ENCODE measurements at places on chromosomes 2 and 18.

DNA sequence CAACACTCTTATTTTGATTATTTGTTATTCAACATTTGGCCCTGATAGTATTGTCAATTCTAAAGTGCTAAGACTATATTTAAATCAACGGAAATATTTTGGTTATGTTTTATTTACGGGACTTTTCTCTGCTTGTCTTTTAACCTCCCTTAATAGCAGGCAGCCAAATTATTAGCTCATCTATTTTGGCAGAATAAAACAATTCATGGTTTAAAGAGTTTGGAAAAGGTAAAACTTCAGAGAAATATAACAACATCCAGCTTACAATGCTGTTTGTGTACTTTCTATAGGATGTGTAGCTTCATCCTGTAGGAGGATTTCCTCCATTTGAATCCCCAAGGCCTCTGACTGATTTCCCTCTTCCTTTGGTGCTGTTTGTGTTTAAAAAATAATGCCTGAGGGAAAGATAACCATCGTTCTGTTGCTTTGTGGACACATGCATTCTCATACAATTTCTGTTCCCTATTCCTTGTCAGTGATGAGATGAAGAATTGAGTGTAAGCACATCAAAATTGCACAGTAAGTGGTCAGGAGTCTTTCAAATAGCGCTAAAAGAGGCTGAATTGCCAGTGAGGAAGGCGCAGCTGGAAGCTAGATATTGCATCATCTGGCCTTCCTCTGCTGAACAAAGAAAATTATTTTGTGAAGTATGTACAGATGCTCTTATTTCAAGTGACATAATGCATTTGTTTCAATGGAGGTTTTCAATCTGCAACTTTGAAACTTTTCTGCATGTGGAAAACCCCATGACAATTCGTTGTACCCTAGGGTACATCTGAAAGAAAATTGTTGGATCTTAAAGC lies 80.3 kb downstream of the CD28 start:
- peak; percentile 88 for DNase-seq

GRCh38 chr2:173684896-173685459 lies 280.2 kb downstream of the SP3 start:
- DNase-seq, result no peak

DNA sequence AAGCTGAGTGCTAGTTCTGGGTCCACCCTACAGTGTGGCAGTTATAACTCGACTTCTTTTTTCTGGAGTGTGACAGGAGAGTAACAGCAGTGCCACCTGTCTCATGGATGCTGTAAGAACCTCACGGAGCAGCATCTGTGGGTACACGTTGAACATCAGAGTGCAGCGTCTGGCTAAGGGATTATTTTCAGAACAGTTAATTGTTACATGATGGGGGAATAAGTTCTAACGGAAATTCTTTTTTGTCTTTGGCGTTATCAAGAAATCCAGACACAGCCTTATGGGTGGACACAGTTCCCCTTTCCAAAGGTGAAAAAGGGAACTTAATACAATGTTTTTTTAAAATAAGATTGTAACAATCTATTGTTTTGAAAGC lies 28.3 kb upstream of the TOGARAM2 start:
- DNase-seq, result peak; percentile 67

DNA sequence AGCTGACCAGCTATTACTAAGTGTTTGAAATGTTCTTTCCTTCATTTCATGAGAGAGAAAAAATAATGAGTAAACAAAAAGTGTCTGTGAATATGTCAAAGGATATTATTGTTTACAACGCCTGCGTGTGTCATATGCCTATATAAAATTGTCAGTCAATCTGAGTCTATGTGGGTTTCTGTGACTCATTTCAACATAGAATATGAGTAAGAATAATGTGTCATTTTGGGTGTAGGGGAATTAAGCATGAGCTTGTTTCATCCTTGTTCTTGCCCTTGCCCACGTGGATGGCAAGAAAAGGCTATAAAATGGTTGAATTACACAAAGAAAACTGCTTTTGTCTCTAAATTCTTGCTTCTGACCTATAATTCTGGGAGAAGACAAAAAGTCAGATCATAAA lies 466.0 kb downstream of the PTH2R start:
- no peak for DNase-seq

- peak; percentile 84 for DNase-seq
Observed at GRCh38 chr2:231361701-231362554, 33.6 kb upstream of the B3GNT7 start.

- no peak for DNase-seq
Observed at GRCh38 chr2:7499018-7499417, 581.8 kb downstream of the RNF144A start.

- no peak for DNase-seq
Observed at GRCh38 chr2:11123001-11123809, 32.1 kb upstream of the SLC66A3 start.

DNA sequence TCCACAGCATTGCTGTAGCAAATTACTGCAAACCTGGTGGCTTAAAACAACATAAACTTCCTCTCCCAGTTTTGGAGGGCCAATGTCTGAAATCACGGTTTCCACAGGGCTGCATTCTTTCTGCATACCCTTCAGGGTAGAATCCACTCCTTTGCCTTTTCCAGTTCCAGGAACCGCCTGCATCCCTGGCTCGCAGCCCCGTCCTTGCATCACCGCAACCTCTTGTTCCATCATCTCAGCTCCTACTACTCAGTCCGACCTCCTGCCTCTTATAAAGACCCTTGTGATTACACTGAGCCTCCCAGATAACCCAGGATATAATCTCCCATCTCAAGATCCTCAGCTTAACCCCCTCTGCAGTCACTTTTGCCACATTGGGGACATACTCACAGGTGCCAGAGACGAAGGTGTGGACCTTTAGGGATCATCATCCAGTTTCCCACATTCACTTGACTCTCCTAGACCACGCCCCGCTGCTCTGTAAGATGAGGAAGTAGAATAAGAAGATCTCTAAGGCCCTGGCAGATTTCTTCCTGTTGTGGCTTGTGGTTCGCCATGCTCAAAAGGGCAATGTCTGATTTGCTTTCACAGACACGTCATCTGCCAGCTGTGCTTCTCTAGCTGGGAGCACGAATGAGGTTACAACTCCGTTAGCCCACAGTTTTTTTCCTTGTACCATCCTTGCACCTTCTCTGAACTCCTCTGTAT lies 103.6 kb upstream of the AGAP1 start:
- peak; percentile 8 for DNase-seq

GRCh38 chr18:5662586-5663090 lies 118.8 kb upstream of the EPB41L3 start:
- no peak for DNase-seq

Measured in inflammatory macrophage treated with lipopolysaccharide for 4 hours (primary cell).